Stomach (tissue), 19 donors: ENCODE measurements at places on chromosomes 6 and 20. TPM values are rescaled to one million over a fixed set of nuclear protein-coding genes. Genes with fewer than 3 reads are reported as not detected.

DNA sequence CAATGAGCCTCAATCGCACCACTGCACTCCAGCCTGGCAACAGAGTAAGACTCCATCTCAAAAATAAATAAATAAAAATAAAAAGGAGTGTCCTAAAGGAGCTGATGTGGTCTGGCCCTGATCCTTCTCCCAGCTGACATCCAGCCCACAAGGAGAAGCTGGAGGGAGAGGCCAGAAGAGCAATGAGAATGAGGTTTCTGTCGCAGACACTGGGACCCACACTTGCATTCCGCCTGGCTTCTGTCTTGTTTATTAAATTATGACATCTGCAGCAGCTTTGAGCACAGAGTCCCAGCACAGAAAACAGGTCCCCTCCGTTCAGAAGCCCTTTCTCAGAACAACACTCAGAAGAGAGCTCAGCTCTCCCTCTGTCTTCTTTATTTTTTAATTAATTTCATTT is 10.3 kb upstream of the E2F1 start:
- no peaks in the 10 kb centered on the region for H3K27me3 ChIP-seq
- H3K36me3 ChIP-seq: no peaks in the 10 kb centered on the region
- no peak overlapping the region for H3K27ac ChIP-seq
- no peak overlapping the region for H3K4me3 ChIP-seq
- peak; percentile 42 for DNase-seq

DNA sequence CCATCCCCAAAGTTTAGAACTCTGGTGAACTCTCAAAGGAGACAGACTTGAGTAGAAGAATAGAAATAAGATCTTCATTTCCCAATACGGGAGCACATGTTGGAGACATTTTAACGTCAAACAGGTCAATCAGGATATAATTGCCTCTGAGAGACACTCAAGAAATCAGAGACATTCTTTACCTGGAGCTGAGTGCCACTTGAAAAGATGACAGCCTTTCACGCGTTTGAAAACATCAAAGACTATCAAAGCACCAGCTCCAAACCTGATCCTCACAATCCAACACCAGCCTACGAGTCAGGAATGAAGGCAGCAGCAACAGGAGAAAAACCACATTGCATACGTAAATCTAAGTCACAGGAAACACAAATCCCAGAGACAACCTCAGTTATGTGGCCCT is 571.5 kb upstream of the CDH4 start:
- no peak overlapping the region for H3K4me3 ChIP-seq
- no peaks in the 10 kb centered on the region for H3K4me1 ChIP-seq
- H3K27ac ChIP-seq: no peak overlapping the region
- no peak for DNase-seq
- no peaks in the 10 kb centered on the region for H3K27me3 ChIP-seq

DNA sequence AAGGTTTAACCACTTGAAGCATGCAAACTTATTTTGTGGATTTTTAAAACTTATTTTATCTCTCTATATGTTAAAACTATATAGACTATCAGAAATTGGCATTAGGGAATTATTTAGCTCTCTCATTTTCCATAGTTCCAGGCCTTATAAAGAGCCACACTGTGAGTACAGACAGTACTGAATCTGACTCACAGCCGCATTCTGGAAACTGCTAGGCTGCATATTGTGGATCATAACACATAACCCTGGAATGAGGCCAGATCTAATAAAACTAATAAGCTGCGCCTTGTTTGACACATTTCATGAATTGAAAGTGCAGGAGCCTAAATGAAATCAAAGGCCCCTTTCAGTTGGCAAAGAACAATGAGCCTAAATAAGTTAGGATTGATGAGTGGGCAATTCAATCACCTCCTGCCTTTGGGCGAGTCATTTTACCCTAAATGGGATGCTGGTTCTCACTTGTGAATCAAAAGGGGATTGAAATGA is 308.4 kb downstream of the PACRG start:
- H3K4me1 ChIP-seq: no peaks in the 10 kb centered on the region
- H3K4me3 ChIP-seq: no peak overlapping the region
- no peaks in the 10 kb centered on the region for H3K27me3 ChIP-seq
- no peak for DNase-seq
- no peak overlapping the region for H3K27ac ChIP-seq

DNA sequence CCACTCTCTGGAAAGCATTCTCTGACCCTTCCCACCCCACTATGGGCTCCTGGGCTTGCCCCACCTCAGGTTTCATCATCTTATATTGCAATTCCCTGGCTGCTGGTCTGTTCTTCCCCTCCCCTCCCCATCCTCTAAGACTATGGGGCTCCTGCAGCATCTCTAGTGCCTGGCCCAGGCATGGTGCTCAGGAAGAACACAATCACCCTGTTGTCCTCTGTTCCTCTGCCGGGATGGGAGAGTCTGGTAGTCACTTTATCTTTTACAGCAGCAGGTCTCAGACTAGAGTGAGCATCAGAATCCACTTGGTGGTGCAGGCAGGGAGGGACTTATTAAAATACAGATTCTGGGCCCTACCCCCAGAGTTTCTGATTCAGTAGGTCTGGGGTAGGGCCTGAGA is 5.0 kb upstream of the LPIN3 start:
- no peaks in the 10 kb centered on the region for H3K36me3 ChIP-seq
- no peak overlapping the region for H3K27ac ChIP-seq
- H3K4me3 ChIP-seq: no peak overlapping the region
- H3K27me3 ChIP-seq: no peaks in the 10 kb centered on the region
- no peak for DNase-seq

Gene CST5
- polyA plus RNA-seq: 1.0 TPM

DNA sequence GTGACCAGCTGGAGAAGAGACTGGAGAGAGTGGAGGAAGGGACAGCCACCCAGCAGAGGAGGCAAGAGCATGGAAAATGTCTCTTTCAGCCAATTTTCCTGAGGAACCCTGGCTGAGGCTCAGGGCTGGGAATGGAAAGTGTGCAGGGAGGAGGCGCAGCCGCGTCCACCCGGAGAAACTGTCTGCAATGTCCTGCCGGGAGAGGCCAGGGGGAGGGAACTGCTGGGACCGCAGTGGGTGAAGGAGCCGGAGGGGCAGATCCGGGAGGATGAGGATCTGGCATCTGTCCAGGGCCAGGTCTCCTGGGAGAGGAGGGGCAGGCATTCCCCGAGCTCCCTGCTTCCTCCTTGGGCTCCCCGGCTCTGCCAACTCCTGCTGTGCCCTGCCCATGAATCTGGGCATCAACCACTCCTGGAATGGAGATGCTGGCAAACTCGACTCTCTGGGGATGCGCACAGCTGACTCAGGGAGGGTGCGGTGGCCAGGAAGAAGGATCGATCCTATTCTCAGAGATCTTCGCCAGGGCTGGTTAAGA is 17.4 kb upstream of the HM13 start:
- H3K27ac ChIP-seq: peak overlapping the region; percentile 15
- no peaks in the 10 kb centered on the region for H3K4me1 ChIP-seq
- no peak for DNase-seq
- peak overlapping the region; percentile 4 for H3K4me3 ChIP-seq
- no peaks in the 10 kb centered on the region for H3K27me3 ChIP-seq
- no peaks in the 10 kb centered on the region for H3K36me3 ChIP-seq

- no peaks in the 10 kb centered on the region for H3K36me3 ChIP-seq
- H3K27ac ChIP-seq: no peak overlapping the region
- no peaks in the 10 kb centered on the region for H3K4me1 ChIP-seq
- no peaks in the 10 kb centered on the region for H3K27me3 ChIP-seq
Observed at GRCh38 chr20:1566701-1567100, 9.2 kb upstream of the SIRPD start.

- H3K36me3 ChIP-seq: peaks cover 10% of the 10 kb centered on the region
- no peak overlapping the region for H3K4me3 ChIP-seq
- no peak for DNase-seq
- peaks cover 41% of the 10 kb centered on the region for H3K4me1 ChIP-seq
Observed at GRCh38 chr6:56550301-56550700, 92.4 kb downstream of the DST start.

GRCh38 chr6:130622142-130622541 is 205.1 kb upstream of the SMLR1 start:
- H3K4me1 ChIP-seq: no peaks in the 10 kb centered on the region
- no peak for DNase-seq
- no peaks in the 10 kb centered on the region for H3K36me3 ChIP-seq
- H3K27me3 ChIP-seq: no peaks in the 10 kb centered on the region

GRCh38 chr20:50048420-50049166 is 64.4 kb downstream of the UBE2V1 start:
- H3K27me3 ChIP-seq: no peaks in the 10 kb centered on the region
- H3K4me3 ChIP-seq: no peak overlapping the region
- H3K27ac ChIP-seq: peak overlapping the region; percentile 73
- H3K36me3 ChIP-seq: no peaks in the 10 kb centered on the region
- peaks cover 8% of the 10 kb centered on the region for H3K4me1 ChIP-seq

Gene SPATA25
- not detected for polyA plus RNA-seq

GRCh38 chr6:89361171-89361570 is 8.6 kb upstream of the UBE2J1 start:
- H3K27ac ChIP-seq: no peak overlapping the region
- H3K36me3 ChIP-seq: no peaks in the 10 kb centered on the region
- DNase-seq: no peak
- no peak overlapping the region for H3K4me3 ChIP-seq
- no peaks in the 10 kb centered on the region for H3K27me3 ChIP-seq

DNA sequence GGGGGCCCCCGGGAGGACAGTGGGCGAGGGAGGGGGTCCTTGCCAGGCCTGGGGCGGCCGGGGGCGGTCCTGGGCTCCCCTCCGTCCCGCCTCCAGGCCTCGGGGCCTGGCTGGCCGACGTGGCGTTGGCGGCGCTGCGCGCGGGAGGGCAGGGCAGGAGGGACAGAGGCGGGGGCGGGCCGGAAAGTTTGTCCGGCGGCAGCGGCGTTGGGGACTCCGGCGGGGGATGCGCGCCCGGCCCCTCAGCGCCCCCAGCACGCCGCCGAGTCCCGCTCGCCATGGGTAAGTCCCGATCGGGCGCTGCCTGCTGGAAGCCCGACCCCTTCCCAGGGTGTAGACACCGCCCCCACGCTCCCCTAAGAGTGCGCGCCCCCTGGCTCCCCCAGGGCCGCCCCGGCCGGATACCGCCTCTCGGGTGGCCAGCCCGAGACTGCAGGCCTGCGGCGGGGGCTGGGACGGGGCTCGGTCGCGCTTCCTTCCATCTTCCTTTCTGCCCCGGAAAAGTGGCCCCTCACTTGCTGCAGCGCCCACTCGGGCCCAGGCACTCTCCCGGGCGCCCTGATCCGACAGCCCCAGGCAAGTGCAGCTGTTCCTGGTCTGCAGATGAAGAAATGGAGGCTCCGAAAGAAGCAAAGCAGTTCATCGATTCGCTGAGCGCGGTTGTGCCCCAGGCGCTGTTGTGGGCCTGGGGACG is at the start of gene SLC2A10:
Gene SLC2A10 (plus strand): TSS at position 191 of the 694 bp plus-strand sequence. CDS start 88 bp downstream, at position 279.
- no peaks in the 10 kb centered on the region for H3K27me3 ChIP-seq
- H3K4me1 ChIP-seq: peaks cover 52% of the 10 kb centered on the region
- no peaks in the 10 kb centered on the region for H3K36me3 ChIP-seq
- peak within 1 kb of the TSS; percentile 90 for H3K27ac ChIP-seq
- peak within 1 kb of the TSS; percentile 68 for H3K4me3 ChIP-seq

- no peak overlapping the region for H3K27ac ChIP-seq
- DNase-seq: no peak
- H3K4me1 ChIP-seq: peaks cover 21% of the 10 kb centered on the region
- no peaks in the 10 kb centered on the region for H3K27me3 ChIP-seq
- no peaks in the 10 kb centered on the region for H3K36me3 ChIP-seq
Observed at GRCh38 chr6:13467216-13467600, 20.2 kb downstream of the GFOD1 start.

Gene ANKRD66
- not detected for polyA plus RNA-seq

Gene CDSN
- 0.05 TPM for polyA plus RNA-seq

DNA sequence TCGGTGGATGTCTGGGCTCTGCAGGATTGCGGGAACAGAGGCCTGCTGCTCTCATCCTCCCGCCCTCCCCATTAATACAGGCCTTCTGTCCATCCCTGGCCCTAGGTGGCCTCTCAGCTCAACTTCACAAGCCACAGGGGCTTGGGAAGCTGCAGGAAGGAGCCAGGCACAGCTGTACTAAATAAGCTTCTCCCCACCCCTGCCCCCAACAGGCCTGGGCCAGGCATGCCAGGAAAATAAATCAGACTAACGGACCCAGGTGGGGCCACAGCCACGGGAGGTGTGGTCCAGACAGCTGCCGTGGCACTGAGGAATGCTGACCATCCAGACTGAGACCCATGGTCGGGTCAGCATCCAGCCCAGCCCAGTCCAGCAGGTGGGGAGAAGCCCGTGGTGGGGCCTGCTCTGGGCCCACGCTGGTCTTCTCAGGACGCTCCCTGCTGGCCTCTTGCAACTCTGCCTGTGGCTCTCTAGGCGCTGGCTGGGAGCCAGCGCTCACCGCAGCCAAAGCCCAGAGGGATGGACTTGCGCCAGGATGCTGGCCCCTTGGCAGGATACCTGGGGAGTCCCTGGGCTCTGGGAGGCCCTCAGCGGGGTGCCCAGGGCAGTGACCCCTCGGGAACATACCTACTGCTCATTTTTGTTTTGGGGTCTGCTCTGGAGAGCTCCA is 8.6 kb upstream of the YTHDF1 start:
- peak; percentile 74 for DNase-seq
- H3K4me1 ChIP-seq: peaks cover 5% of the 10 kb centered on the region
- H3K27me3 ChIP-seq: no peaks in the 10 kb centered on the region
- H3K4me3 ChIP-seq: no peak overlapping the region

GRCh38 chr6:142384519-142385254 is 82.9 kb downstream of the ADGRG6 start:
- no peaks in the 10 kb centered on the region for H3K36me3 ChIP-seq
- no peak overlapping the region for H3K4me3 ChIP-seq
- H3K4me1 ChIP-seq: no peaks in the 10 kb centered on the region
- DNase-seq: peak; percentile 33
- H3K27me3 ChIP-seq: no peaks in the 10 kb centered on the region
- H3K27ac ChIP-seq: no peak overlapping the region

DNA sequence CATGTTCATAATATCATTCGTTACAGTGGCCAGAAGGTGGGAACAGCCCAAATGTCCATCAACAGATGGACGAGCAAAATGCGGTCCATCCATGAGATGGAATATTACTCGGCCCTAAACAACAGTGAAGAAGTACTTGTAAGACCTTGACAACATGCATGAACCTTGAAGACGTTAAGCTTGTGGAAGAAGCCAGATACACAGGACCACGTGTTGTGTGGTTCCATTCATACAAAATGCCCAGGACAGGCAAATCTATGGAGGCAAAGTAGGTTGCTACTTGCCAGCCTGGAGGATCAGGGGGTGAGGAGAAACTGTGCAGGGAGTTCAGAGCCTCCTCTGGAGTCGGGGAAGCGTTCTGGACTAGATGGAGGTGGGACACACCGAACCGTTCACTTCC is 207.1 kb downstream of the ERMARD start:
- no peaks in the 10 kb centered on the region for H3K27me3 ChIP-seq
- H3K36me3 ChIP-seq: no peaks in the 10 kb centered on the region
- peaks cover 19% of the 10 kb centered on the region for H3K4me1 ChIP-seq
- H3K27ac ChIP-seq: peak overlapping the region; percentile 32

DNA sequence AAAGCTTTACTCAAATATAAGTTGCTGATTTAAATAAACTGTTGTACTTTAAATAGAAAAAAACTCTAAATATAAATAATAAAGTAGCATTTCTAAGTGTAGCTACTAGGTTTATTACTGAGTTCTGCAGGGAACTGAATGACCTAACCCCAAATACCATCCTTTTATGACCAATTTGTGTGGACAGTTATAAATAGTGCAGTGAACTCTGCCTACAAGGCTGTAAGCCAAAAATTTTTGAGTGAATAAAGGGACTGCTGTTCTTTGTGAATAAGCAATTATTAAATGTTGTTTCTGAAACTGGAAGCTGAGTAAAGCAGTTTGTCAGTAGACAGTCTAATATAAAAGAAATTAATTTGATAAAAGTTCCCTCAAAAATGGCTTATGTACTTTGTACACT is 90.8 kb upstream of the ELOVL5 start:
- no peak overlapping the region for H3K27ac ChIP-seq
- peak; percentile 41 for DNase-seq
- no peaks in the 10 kb centered on the region for H3K36me3 ChIP-seq

Gene OR2B6
- not detected for polyA plus RNA-seq

GRCh38 chr6:2158596-2159271 is 86.7 kb downstream of the GMDS start:
- peaks cover 14% of the 10 kb centered on the region for H3K4me1 ChIP-seq
- peak; percentile 39 for DNase-seq
- no peak overlapping the region for H3K27ac ChIP-seq
- no peak overlapping the region for H3K4me3 ChIP-seq
- no peaks in the 10 kb centered on the region for H3K36me3 ChIP-seq
